ENCODE measurements at places on chromosomes 16 and 17. TPM values are rescaled to one million over a fixed set of nuclear protein-coding genes. Genes with fewer than 3 reads are reported as not detected.

GRCh38 chr16:4529085-4530060 lies 9.2 kb downstream of the CDIP1 start:
- H3K27ac ChIP-seq, result no peak overlapping the region
- H3K36me3 ChIP-seq, result no peaks in the 10 kb centered on the region
- no peak overlapping the region for H3K4me3 ChIP-seq

DNA sequence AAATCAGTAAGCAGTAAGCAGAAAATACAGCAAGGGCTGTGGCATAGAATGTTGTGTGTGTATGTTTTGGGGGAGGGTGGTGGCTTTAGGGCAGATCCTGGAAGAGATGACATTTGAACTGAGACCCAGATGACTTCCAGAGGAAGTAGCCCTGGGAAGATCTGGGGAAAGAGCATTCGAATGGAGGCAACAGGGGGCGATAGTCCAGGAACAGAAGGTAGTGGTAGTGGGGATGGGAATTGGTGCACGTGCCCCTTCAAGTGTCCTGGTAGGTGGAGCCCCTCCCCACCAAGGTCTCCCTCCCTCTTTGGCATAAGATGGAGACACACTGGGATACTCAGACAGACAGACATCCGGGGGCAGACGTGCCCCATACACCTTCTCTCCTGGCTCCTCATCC lies 14.1 kb downstream of the ARHGEF15 start:
- no peaks in the 10 kb centered on the region for H3K36me3 ChIP-seq
- no peak for DNase-seq
- no peak overlapping the region for H3K27ac ChIP-seq
- no peak overlapping the region for H3K4me3 ChIP-seq
- H3K27me3 ChIP-seq, result no peaks in the 10 kb centered on the region
- H3K4me1 ChIP-seq, result peaks cover 6% of the 10 kb centered on the region

GRCh38 chr17:33241390-33241789 lies 51.7 kb downstream of the ASIC2 start:
- DNase-seq, result no peak
- H3K36me3 ChIP-seq, result no peaks in the 10 kb centered on the region
- no peaks in the 10 kb centered on the region for H3K27me3 ChIP-seq
- H3K4me3 ChIP-seq, result no peak overlapping the region
- no peaks in the 10 kb centered on the region for H3K4me1 ChIP-seq

- H3K27me3 ChIP-seq, result no peaks in the 10 kb centered on the region
- H3K4me1 ChIP-seq, result no peaks in the 10 kb centered on the region
- no peak for DNase-seq
- no peak overlapping the region for H3K4me3 ChIP-seq
- no peaks in the 10 kb centered on the region for H3K36me3 ChIP-seq
Measured at GRCh38 chr17:4341616-4341977, 24.9 kb downstream of the UBE2G1 start.

GRCh38 chr17:40484973-40485530 lies 16.4 kb downstream of the TNS4 start:
- H3K4me3 ChIP-seq, result no peak overlapping the region
- H3K36me3 ChIP-seq, result no peaks in the 10 kb centered on the region
- H3K27ac ChIP-seq, result no peak overlapping the region
- no peaks in the 10 kb centered on the region for H3K4me1 ChIP-seq
- no peak for DNase-seq
- no peaks in the 10 kb centered on the region for H3K27me3 ChIP-seq

GRCh38 chr16:85514295-85514597 lies 98.9 kb upstream of the GSE1 start:
- H3K4me3 ChIP-seq, result no peak overlapping the region
- no peaks in the 10 kb centered on the region for H3K27me3 ChIP-seq
- H3K4me1 ChIP-seq, result peaks cover 21% of the 10 kb centered on the region
- no peaks in the 10 kb centered on the region for H3K36me3 ChIP-seq
- H3K27ac ChIP-seq, result no peak overlapping the region

- no peaks in the 10 kb centered on the region for H3K4me1 ChIP-seq
- H3K27me3 ChIP-seq, result no peaks in the 10 kb centered on the region
- no peak for DNase-seq
- H3K4me3 ChIP-seq, result no peak overlapping the region
- no peak overlapping the region for H3K27ac ChIP-seq
Measured at GRCh38 chr17:74391771-74392170, 24.5 kb downstream of the GPR142 start.

GRCh38 chr16:69171325-69172084 lies 15.5 kb upstream of the SNTB2 start:
- H3K4me1 ChIP-seq, result peaks cover 30% of the 10 kb centered on the region
- H3K36me3 ChIP-seq, result no peaks in the 10 kb centered on the region
- no peaks in the 10 kb centered on the region for H3K27me3 ChIP-seq
- DNase-seq, result no peak
- H3K27ac ChIP-seq, result peak overlapping the region; percentile 83

GRCh38 chr17:42185621-42185930 lies 324 bp upstream of the HCRT start:
- no peak overlapping the region for H3K27ac ChIP-seq
- no peaks in the 10 kb centered on the region for H3K27me3 ChIP-seq
- no peak overlapping the region for H3K4me3 ChIP-seq

DNA sequence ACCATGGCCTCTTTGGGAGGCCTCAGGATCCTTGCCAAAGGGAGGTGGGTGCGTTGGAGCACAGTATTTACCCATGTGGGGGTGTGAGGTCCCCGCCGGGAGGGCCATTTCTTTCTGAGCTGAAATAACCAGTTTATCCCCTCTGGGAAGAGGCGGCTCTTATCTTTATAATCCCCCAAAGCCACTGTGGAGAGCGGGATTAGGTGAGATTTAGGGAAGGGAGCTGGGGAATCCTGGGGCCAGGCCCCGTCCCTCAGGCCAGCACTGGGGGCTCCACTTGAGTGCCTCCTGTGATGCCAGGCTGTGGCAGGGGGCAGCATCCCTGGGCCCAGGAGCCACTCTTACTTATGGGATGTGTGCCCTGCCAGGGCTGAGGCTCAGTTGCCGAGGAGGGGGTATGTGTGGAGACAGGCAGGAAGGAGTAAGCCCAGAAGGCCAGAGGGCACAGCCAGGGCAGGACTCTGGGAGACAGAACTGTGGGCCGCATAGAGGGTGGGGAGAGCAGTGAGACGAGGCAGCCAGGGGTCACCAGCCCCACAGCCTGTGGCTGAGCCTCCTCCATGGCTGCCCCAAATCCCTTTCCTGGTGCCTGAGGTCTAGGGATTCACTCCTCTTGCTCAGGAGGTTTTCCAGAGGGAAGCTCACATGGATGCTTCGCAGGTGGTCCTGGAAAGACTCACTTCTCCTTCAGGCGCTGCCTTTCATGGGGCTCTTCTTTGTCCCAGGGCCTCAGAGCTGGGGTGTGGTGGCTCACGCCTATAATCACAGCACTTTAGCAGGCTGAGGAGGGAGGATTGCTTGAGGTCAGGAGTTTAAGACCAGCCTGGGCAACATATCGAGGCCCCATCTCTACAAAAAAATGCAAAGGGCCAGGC lies 25.0 kb downstream of the TMEM94 start:
- peaks cover 45% of the 10 kb centered on the region for H3K4me1 ChIP-seq
- no peaks in the 10 kb centered on the region for H3K27me3 ChIP-seq
- no peak for DNase-seq
- no peaks in the 10 kb centered on the region for H3K36me3 ChIP-seq

GRCh38 chr17:27049104-27049784 lies 244.7 kb upstream of the WSB1 start:
- H3K36me3 ChIP-seq, result no peaks in the 10 kb centered on the region
- H3K27ac ChIP-seq, result no peak overlapping the region
- H3K4me1 ChIP-seq, result no peaks in the 10 kb centered on the region
- no peak for DNase-seq

DNA sequence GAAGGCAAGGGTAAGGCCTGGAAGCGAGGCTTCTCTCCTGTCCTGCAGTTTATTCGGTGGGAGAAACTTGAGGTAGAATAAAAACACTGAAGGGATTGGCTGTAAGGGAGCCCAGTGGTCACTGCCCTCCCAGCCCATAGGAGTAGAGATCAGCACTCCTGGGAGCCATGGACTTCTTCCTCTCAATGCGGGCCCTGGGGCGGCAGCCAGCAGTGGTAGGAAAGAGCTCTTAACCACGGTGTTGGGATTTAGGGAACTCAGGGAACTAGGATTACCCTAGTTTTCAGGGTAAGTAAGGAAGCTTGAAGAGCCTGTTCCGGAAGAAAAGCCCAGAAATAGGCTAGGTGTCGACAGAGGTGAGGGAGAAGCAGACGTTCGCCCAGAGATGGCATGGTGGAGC lies 23.8 kb upstream of the NAGLU start:
- H3K4me3 ChIP-seq, result no peak overlapping the region
- H3K27me3 ChIP-seq, result no peaks in the 10 kb centered on the region
- H3K27ac ChIP-seq, result peak overlapping the region; percentile 93
- no peak for DNase-seq
- no peaks in the 10 kb centered on the region for H3K36me3 ChIP-seq

DNA sequence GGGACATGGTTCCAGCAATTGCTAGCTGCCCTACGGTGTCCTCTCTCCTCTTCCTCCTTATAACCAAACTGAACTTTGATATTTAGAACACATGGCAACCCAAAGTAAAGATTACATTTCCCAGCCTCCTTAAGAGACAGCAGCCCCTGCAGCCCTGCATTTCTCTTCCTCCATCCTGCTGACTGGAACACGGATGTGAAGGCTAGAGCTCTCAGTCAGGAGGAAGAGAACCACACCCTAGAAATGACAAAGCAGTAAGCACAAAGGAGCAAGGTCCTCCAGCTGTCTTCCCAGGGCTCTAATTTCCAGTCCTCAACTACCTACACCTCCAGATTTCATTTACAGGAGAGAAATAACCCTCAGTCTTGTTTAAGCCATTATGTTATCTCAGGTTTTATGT lies 10.9 kb downstream of the DYNC1LI2 start:
- no peaks in the 10 kb centered on the region for H3K36me3 ChIP-seq
- no peak for DNase-seq
- no peak overlapping the region for H3K4me3 ChIP-seq
- no peaks in the 10 kb centered on the region for H3K27me3 ChIP-seq
- H3K4me1 ChIP-seq, result peaks cover 20% of the 10 kb centered on the region

DNA sequence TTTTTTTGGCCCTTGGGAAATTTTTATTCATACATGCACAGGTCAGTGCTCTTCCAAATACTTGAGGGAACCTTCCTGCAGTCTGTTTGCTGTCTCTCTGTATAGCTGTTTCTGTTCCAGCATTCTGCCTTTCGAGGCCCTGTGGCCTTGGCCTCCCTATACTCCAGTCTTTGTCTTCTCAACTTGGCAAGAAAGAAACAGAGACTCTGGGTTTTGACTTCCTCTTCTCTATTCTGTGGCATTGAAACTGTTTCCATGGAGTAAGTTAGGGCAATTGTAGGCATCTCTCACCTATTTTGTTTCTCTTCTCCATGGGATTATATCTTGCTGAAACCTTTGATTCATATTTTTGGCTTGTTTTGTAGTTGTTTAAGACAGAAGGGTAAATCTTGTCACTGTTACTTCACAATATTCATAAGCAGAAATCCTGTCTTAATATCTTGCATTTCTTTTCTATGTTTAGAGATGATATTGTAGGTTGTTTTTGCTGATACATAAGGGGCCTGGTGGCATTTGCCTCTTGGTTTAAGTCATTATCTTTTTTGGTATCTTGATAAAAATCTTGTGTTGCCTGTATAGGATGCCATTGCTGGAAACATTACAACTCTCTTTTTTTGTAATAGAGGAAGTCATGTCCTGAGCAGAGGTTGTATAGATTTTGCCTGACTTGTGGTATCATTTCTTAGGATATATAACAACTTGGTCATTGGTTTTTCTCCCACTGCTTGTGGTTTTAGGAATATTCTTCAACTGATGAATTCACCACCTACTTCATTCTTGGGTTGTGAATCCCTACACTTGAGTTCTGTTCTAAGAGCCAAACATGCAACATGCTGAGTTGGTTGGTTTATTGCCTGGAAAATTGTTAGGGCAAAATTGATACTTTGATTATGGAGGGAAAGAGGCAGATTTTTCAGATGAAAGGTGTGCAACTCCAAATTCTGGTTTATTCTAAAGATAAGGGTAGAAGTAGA lies 168.6 kb downstream of the FTO start:
- no peaks in the 10 kb centered on the region for H3K4me1 ChIP-seq
- no peaks in the 10 kb centered on the region for H3K27me3 ChIP-seq
- no peak overlapping the region for H3K27ac ChIP-seq
- DNase-seq, result no peak
- no peaks in the 10 kb centered on the region for H3K36me3 ChIP-seq
- H3K4me3 ChIP-seq, result no peak overlapping the region

- H3K36me3 ChIP-seq, result no peaks in the 10 kb centered on the region
- no peaks in the 10 kb centered on the region for H3K4me1 ChIP-seq
- no peak overlapping the region for H3K27ac ChIP-seq
- DNase-seq, result no peak
- H3K4me3 ChIP-seq, result no peak overlapping the region
- no peaks in the 10 kb centered on the region for H3K27me3 ChIP-seq
Measured at GRCh38 chr16:78004517-78004916, 17.8 kb upstream of the CLEC3A start.

GRCh38 chr17:42669705-42669976 lies 7.2 kb downstream of the PLEKHH3 start:
- H3K36me3 ChIP-seq, result no peaks in the 10 kb centered on the region
- H3K27ac ChIP-seq, result no peak overlapping the region
- peaks cover 74% of the 10 kb centered on the region for H3K4me1 ChIP-seq
- no peaks in the 10 kb centered on the region for H3K27me3 ChIP-seq
- no peak for DNase-seq

DNA sequence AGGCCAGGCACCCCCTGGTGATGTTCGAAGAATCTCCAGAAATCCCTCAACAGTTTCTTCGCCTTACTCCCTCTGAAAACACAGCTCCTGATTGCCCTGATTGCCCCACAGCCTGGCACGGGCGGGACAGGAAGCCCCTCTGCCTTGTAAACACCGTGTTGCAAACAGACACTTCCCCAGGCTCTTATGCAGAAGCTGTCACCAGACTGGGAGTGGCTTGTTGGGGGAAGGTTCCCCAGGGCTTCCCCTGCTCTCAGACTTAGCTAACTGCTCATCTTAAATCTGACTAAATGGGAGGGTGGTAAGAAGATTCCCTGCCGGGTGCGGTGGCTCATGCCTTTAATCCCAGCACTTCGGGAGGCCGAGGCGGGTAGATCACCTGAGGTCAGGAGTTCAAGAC lies 11.2 kb downstream of the PIK3R5 start:
- H3K36me3 ChIP-seq, result no peaks in the 10 kb centered on the region
- no peaks in the 10 kb centered on the region for H3K4me1 ChIP-seq
- H3K27ac ChIP-seq, result no peak overlapping the region
- peak; percentile 49 for DNase-seq
- no peak overlapping the region for H3K4me3 ChIP-seq
- H3K27me3 ChIP-seq, result no peaks in the 10 kb centered on the region

GRCh38 chr16:89697616-89698331 lies 3.7 kb downstream of the SPATA2L start:
- H3K27ac ChIP-seq, result no peak overlapping the region
- no peaks in the 10 kb centered on the region for H3K36me3 ChIP-seq
- H3K4me1 ChIP-seq, result peaks cover 13% of the 10 kb centered on the region
- no peak for DNase-seq

- H3K4me1 ChIP-seq, result peaks cover 11% of the 10 kb centered on the region
- peak; percentile 89 for DNase-seq
- no peak overlapping the region for H3K4me3 ChIP-seq
- H3K27ac ChIP-seq, result peak overlapping the region; percentile 72
- H3K27me3 ChIP-seq, result no peaks in the 10 kb centered on the region
Measured at GRCh38 chr16:69481901-69482341, 57.5 kb downstream of the CYB5B start.

Gene KRT27
- total RNA-seq, result 1.4 TPM

Gene PIK3R5
- 7.4 TPM for total RNA-seq

Gene KRT24
- total RNA-seq, result not detected

Gene TMEM238L
- total RNA-seq, result not detected

Gene FOXF1
- total RNA-seq, result 2.0 TPM

Gene CENPT
- 115 TPM for total RNA-seq

Gene CD300E
- total RNA-seq, result not detected

Gene TGFB1I1
- total RNA-seq, result 28.4 TPM

Gene MYCBPAP
- total RNA-seq, result 91.7 TPM

Gene CORO7
- 126 TPM for total RNA-seq

Gene TNS4
- 0.16 TPM for total RNA-seq

Gene TBX6
- 1.3 TPM for total RNA-seq

Gene ADAD2
- total RNA-seq, result 133 TPM

Gene ARL4D
- total RNA-seq, result 26.5 TPM

Gene CORO1A
- total RNA-seq, result 9.6 TPM

Gene SCN4A
- 2.8 TPM for total RNA-seq

Gene PRSS33
- 0.93 TPM for total RNA-seq

Data from testis (tissue), 5 donors.